Caudate nucleus (tissue), 63 donors: ENCODE measurements at places on chromosomes 2 and 18.
A peak's percentile ranks its signal among the peaks of the same experiment; 100 is the strongest.

- no peak for DNase-seq
These were observed 65.4 kb upstream of the TUBA3E start for GRCh38 chr2:130263606-130264005.

GRCh38 chr2:79554899-79555298 is 42.0 kb downstream of the CTNNA2 start:
- DNase-seq, result no peak

DNA sequence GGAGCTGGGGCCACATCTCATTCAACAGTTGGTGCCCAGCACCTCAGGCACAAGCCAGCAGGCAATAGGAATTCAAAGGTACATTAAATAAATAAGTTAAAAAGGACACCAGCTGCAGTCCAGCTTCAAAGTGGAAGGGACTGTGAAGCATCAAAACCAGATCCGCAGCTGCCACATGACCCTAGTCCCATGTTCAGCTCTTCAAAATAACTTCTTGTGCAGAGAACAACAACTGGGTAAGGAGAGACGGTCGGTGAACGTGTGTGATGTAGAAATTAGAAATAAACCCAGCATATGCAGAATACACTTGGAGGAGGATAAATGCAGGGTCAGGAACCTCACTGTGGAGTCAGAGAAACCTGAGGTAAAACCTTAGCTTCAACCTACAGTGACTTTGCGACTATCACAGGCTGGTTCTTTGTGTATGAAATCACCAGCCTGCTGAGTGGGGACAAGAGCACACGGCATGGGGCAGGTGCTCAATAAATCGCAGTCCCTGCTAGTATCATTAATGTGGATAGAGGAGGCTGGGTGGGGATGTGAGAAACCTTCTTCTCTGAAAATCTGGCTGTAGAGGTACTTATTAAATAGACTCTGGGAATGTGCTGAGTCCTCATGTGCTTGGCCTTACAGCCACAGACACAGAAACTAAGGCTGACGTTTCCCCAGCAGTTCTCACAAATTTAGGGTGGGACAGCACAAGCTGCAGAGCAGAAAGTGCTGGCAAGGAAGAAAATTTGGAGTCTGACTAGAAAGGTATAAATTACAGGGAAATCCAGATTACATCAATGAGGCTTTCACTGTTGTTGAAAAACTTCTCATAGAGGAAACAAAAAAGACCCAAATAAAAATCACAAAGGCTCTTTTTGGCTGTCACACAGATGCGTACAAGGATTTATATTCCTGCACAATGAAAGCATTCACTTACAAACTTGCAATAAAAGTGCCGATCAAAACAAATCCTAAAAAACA is 20.7 kb downstream of the FBXO15 start:
- DNase-seq, result no peak

- no peak for DNase-seq
These were observed 7.2 kb downstream of the GAD1 start for GRCh38 chr2:170823898-170824215.

GRCh38 chr18:23203891-23204432 is 68.7 kb downstream of the CABLES1 start:
- no peak for DNase-seq

GRCh38 chr2:8469709-8470493 is 212.0 kb upstream of the ID2 start:
- no peak for DNase-seq

DNA sequence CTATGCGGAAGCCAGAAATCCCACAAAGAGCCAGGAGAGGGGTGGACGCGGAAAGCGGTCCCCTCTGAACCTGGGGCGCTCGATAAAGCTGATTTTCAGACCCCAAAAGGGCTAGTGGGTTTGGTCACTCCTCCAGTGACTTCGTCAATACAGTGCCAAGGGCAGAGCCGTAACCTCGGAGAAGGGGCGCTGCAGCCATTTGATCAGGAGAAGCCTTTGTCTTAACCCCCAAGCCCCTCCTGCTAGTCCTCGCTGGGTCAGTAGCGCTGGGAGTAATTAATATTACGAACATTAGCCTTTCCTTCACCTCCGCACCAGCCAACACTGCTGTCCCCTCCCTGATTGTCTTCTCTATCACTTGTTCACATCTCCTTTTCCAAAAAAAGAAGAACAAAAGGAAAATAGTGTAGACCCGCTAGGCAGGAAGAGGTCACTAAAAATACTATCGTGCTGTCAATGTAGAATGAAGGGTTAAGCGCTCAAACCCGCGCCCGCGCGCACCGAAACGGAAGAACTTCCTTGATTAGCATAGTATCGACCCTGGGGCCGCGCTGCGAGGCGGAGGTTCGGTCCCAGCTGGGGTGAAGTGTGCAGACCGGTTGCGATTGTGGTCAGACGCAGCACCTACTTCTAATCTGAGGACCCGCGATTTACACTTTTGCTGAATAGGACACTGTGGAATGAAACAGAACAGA is 63.2 kb upstream of the MAPRE2 start:
- DNase-seq, result peak; percentile 43

DNA sequence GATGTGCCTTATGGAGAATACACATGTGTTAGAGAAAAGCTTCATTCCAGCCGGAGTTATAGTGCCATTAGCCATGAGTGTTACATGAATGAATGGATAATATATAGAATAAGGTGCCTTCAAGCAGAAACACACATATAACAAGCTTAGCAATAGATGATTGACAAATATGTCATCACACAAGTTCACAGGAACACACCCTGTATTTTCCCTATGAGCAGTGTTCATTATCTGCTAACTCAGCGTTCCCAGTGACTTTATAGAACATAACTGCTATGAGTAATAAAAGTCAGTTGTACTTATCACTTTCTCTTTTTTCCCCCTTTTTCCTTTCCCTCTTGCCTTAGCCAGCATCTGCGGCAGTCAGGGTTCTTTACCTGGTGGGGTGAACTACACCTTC is 65.1 kb downstream of the TIMM21 start:
- DNase-seq, result no peak

DNA sequence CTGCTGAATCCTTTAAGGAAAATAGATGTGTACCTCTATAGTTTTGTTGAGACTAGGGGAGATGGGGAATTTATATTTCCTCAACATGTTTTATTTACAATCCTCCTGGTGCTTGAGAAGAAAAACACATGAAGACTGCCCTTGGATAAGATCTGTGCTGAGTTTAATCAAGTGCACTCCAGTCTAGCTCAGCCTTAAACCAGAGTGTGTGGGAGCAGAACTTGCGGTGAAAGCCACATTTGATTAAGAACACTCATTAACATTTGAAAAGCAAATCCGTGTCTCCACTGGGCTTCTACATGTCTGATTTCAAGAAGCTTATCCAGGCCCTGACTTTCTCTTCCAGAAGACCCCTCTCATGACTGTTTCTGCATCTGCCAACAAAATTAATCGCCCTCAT is 84.8 kb upstream of the ITGA6 start:
- no peak for DNase-seq

DNA sequence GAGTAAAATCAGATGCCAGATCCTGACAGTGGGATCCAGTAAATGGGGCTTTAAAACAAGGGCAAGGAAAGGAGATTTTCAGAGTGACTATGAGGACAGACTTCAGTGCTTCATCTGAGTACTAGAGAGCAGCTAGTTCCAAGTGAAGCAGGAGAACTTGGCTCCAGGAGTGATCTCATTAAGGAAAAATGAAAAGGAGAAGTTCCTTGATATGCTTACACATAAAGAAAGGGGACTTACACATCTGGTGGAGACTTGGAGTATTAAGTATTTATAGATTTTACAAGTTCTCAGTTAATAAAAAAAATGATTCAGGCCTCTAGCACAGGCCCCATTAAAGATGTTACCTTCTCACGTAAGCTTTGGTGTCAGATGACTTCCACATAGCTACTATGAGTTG is 105.8 kb downstream of the ICOS start:
- no peak for DNase-seq

DNA sequence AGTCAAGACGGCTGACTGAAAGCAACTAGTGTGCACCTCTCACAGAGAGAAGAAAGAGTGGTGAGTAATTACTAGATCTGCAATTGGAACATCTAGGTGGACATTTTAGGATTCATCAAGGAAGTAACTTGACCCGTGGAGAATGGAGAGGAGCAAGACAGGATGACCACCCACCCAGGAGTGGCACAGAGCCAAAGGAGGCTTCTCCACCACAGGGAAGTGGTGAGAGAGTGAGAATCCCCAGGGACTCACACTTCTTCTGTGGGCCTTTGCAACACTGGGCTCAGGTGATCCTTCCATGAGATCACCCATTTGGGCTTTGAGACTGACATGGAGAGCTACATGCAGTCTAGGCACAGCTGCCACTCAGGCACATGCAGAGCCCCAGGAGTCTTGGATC is 132.8 kb upstream of the GALNT5 start:
- DNase-seq, result no peak

DNA sequence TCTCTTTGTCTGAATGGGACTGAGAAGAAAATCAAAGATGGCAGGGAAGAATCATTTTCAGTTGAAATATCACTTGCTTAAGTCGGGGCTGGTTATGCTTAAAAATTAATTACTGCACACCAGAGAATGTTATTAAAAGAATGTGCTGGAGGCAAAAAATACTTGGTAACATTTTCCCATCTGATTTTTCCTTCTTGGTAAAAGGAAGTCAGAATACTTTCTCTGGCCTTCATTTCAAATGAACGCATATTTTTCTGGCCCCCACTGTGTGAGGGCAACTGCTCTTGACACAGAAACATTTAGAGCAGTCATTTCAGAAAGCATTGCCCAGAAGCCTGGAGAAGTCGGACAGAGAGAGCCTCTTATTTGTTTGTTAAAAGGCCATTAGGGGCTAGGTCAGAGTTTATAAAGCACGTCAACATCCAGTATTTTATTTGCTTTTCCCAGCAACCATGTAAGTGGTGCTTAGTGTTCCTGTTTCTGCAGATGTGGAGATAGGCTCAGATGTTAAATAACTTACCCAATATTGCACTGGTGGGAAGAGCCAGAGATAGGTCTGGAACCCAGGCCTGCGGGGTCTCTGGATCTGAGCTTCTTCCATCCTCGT is 32.9 kb upstream of the LYPD6B start:
- no peak for DNase-seq

GRCh38 chr2:160379399-160379798 is 114.2 kb downstream of the RBMS1 start:
- no peak for DNase-seq

DNA sequence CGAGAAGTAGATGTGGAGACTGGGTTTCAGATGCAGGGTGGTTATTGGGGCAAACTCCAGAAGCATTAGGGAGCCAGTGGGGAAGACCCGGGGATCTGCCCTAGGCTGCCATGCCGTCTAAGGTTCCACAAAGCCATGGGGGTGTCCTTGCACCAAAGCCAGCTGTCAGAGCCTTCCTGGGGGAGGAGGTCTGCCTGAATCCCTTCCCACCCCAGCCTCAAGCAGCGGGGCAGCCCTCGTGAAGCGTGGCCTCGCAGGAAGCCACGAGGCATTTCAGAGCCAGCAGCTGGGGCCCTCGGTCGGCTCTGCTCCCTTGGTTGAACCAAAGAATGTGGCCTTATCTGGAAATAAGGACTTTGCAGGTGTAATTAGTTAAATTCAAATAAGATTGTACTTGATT is 51.2 kb upstream of the UBE2F start:
- DNase-seq, result no peak

- no peak for DNase-seq
These were observed 32.8 kb upstream of the NYAP2 start for GRCh38 chr2:225366731-225367130.

- no peak for DNase-seq
These were observed 109.6 kb downstream of the GLI2 start for GRCh38 chr2:120845277-120845676.

DNA sequence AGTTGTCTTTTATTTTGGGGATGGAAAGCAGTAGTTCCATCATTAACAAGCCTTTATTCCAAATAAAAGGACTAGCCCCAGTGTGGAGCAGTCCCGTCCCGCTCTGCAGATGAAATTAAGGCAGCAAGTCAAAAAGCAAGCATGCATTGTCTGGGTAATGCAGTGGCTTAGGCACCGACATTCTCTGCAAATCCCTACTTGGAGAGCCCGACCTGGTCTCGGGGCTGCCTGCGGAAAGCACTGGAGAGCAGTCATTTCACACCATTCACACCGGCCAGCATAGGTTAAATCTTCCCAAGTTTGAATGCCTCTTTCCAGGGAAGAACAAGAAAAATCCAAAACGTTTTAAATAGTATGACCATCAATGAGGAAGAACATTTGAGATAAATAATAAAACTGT is 24.4 kb upstream of the RAB12 start:
- no peak for DNase-seq

DNA sequence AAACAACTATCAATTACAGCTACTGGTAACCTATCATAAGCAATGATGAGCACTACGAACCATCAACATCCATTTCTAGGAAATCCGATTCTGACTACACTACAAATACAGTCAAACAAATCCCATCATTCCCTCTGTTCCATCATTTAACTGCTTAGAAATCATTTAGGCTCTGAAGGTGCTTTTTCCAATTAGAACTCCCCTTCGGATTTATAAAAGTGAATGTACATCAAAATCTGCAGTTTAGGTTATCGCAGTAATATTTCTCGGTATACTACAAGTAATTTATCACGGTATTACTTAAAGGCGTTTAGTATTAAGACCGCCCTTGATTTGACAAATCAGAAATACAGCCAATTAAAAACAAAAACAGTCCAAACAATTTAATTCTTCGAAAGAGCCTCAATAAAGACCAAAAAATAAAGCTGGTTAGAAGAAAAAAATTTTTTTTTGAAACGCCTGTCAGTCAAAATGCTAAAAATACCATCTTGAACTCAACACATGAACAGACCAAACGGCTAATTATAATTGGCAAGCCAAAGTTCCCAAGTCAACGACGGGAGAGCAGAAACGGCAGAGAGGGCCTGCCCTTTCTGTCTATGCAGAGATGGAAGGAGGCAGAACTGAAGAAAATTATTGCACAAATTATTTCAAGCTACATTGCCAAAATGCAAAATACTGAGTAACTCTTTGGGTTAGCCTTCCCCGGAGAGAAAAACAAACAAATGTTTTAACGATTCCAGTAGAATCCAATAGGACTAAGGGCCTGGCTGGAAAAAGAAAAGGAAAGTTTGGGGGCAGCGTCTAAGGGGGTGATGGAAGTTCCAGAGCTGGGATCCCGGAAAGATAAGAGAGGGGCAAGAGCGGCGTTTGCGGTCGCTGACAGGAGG is 1.2 kb downstream of the VPS54 start:
- no peak for DNase-seq

DNA sequence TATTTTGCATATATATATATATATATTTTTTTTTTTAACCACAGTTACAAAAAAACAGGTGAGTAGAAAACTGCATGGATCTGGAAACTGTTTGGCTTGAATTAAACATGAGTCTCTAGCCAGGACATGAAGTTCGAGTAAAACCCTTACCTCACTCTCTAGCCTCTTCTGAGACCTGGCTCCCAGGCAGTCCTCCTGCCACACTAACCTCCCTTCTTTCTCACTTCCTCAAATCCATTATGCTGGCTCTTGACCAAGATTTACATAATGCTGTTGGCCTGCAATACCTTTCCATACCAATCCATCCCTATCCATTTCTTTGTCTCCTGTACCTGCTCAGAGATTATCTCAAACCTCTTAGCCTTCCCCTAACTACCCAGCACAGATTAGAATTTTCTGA is 34.0 kb downstream of the PIGN start:
- no peak for DNase-seq

- no peak for DNase-seq
These were observed 60.8 kb downstream of the FAM168B start for GRCh38 chr2:131032393-131032836.
